ENCODE measurements at places on chromosomes 3 and 15.

DNA sequence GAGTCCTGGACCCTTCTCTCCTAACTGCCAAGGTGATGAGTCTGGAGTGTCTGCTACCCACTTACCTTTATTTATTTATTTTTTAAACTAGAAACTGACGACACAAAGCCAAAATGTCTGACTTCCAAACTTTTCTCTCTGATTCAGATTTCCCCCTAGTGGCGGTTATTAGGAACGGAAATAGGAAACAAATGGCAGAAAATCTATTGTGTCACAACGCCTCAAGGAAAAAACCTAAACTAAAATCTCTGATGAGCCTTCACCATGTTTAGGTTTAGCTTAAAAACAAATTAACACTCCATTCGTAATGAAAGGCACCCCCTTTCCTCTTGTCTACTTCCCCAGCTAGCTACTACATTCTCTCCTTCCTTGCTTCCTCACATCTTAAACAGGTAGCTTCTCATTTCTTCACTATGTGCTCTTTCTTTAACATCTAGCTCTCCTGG is 94.0 kb upstream of the MEX3B start:
- H3K36me3 ChIP-seq, result peaks cover 2% of the 10 kb centered on the region
- H3K4me3 ChIP-seq, result no peak overlapping the region
- peak; percentile 72 for DNase-seq

DNA sequence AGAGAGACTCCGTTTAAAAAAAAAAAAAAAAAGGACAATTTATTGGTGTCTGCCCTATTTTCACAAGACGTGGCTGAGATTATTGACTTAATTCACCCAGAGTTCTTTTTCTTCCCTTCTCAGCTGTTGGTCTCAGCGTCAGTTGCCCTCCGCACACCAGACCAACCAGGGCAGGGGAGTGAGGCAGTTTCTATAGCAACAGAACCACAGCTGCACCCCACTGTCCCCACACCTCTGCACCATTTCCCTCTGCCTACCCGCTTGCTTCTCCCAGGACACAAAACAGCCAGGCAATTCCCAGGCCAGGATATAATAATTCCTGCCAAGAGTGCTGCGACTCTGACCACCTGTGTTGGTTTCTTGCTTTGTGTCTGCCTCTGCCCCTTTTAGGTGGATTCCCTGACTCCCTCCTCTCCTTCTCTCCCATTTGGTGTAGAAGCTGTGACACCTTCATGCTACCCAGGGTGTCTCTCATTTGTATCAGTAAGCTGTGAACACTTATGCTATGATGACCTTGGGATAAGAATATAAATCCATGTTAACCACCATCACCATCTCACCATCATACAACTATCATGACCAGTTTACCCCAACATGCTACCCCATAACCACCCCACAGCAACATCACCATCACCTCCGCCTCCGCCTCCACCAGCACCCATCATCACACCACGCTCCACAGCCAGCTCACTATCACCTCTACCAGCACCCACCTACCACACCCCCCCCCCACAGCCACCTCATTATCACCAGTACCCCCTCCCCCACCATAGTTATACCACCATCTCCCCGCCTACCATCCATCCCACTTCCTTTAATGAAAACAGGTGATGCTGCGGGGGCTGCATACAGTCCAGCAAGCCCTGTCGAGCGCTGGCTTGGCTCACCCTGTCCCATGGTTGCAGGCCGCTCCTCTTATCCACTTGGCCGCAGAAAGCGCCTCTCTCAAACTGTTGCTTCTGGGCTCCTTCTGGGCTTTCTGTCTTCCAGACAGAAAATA is 589 bp downstream of the EPB42 start:
- no peaks in the 10 kb centered on the region for H3K4me1 ChIP-seq
- peaks cover 7% of the 10 kb centered on the region for H3K27me3 ChIP-seq
- no peaks in the 10 kb centered on the region for H3K36me3 ChIP-seq
- DNase-seq, result no peak
- no peak overlapping the region for H3K4me3 ChIP-seq

DNA sequence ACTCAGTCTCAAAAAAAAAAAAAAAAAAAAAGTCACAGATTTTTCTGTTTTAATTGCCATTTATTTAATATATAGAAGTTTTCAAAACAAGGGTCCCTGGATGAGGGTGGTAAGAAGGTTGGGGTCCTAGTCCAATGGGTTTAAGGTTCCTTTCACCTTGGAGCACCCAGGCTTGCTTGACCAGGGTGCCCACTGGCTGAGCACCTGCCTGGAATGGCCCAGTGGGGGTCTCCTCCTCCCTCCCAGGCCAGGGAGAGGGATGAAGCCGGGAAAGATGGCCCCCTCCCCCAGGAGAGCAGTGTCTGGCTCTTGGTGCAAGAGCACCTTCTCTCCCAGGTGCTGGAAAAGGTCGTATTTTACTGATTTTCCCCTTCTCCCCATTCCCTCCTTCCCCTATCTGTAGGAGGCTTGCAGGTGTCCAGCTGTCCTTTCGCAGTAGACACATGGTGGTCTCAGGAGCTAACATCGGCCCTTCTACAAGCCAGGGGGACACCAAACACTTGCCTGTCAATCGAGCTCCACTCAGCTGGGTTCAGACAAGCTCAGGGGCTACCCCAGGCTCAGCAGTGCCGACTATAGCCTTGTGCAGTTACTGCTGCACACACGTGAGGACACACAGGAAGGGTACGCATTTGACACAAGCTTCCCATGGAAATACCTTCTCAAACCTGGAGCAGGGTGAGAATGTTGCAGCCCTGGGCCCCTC is 112.3 kb upstream of the KLF13 start:
- H3K36me3 ChIP-seq, result no peaks in the 10 kb centered on the region
- H3K27me3 ChIP-seq, result peaks cover 3% of the 10 kb centered on the region
- no peak overlapping the region for H3K4me3 ChIP-seq

- no peaks in the 10 kb centered on the region for H3K4me1 ChIP-seq
- H3K27me3 ChIP-seq, result no peaks in the 10 kb centered on the region
- DNase-seq, result peak; percentile 19
Observed at GRCh38 chr3:24965706-24966385, 462.2 kb upstream of the RARB start.

GRCh38 chr3:87209111-87209510 is 18.0 kb upstream of the CHMP2B start:
- H3K36me3 ChIP-seq, result no peaks in the 10 kb centered on the region
- H3K4me3 ChIP-seq, result no peak overlapping the region
- H3K27ac ChIP-seq, result no peak overlapping the region

DNA sequence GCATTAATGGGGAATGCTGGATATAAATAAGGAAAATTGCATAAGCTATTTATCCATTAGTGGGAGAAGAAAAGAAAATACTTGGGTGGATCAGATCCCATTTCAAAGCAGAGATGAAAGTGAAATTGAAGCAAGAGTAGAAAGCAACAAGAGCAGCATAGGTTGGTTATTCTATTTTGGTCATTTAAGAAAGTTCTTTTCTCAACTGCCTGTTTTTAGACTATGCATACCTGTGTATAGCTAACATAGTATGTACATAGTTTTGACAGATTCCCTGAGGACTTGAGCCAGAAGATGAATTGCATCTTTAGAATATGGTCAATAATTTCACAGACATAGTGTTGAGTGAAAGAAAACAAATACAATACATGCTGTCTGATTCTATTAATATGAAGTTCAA is 29.0 kb upstream of the DENND4A start:
- H3K27me3 ChIP-seq, result no peaks in the 10 kb centered on the region
- no peak for DNase-seq
- no peaks in the 10 kb centered on the region for H3K36me3 ChIP-seq
- no peak overlapping the region for H3K27ac ChIP-seq
- H3K4me1 ChIP-seq, result no peaks in the 10 kb centered on the region
- no peak overlapping the region for H3K4me3 ChIP-seq

DNA sequence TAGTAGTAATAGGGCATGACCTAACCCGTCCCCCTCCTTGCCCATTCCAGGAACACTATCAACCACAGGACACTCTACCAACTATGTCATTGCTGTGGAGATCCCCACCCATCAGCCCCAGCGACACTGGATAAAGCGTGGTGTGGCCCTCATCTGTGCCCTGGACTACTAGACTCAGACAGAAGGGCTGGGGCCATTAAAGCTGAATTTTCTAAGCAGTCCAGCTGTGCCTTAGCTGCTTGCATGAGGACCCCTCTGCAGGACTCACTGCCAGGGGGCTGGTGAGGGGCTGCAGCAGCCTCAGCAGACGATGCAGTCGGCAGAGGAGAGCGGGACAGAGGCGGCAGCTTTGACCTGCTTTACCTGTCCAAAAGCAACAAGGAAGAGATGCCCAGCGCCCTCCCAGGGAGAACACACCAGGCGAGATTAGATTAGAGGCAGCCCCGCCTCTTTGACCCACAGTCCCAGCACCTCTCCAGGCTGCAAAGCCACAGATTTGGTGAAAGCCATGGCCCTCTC is 44.6 kb downstream of the SEMA3G start:
- H3K36me3 ChIP-seq, result peaks cover 28% of the 10 kb centered on the region
- peaks cover 3% of the 10 kb centered on the region for H3K27me3 ChIP-seq
- no peak overlapping the region for H3K27ac ChIP-seq

GRCh38 chr3:77837456-77838025 is 797.6 kb downstream of the ROBO2 start:
- DNase-seq, result no peak
- no peaks in the 10 kb centered on the region for H3K36me3 ChIP-seq
- no peaks in the 10 kb centered on the region for H3K27me3 ChIP-seq
- H3K4me3 ChIP-seq, result no peak overlapping the region
- no peak overlapping the region for H3K27ac ChIP-seq

DNA sequence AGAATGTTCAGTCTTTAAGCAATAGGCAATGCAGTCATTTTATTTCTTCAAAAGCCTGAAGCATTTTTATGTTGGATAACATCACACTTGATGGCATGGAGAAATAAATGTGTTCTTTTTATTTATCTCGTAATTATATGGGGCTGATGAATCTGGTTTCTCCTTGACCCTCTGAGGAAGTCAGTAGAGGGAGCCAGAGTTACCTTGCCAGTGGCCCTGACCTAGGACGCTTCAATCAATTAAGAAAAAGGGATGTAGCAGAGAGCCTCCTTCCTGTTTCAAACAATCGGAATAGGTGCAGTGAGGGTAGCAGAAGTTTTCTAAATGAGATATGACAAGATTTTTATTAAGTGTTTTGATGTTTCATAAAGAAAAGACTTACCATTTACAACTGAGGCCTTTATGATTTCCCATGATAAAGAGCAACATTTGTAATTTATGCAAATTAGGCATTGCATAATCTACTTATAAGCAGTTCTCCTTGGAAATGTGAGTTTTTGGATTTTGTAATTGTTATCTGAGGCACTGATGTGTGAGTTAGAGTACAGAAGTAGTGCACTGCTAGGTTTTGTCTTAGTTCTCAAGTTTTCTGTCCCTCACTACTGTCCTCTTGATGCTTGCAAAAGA is 129.1 kb downstream of the RAP2B start:
- no peak overlapping the region for H3K27ac ChIP-seq
- H3K4me3 ChIP-seq, result no peak overlapping the region
- H3K27me3 ChIP-seq, result no peaks in the 10 kb centered on the region
- no peaks in the 10 kb centered on the region for H3K4me1 ChIP-seq
- H3K36me3 ChIP-seq, result no peaks in the 10 kb centered on the region
- DNase-seq, result peak; percentile 38

- no peaks in the 10 kb centered on the region for H3K27me3 ChIP-seq
- no peak overlapping the region for H3K27ac ChIP-seq
- H3K4me1 ChIP-seq, result no peaks in the 10 kb centered on the region
- no peaks in the 10 kb centered on the region for H3K36me3 ChIP-seq
- no peak for DNase-seq
Observed at GRCh38 chr3:61343543-61343942, 92.3 kb upstream of the FHIT start.

GRCh38 chr15:70309716-70310115 is 212.0 kb upstream of the TLE3 start:
- no peak for DNase-seq
- no peaks in the 10 kb centered on the region for H3K36me3 ChIP-seq
- no peaks in the 10 kb centered on the region for H3K27me3 ChIP-seq
- no peaks in the 10 kb centered on the region for H3K4me1 ChIP-seq
- H3K27ac ChIP-seq, result no peak overlapping the region

- H3K4me3 ChIP-seq, result peak overlapping the region; percentile 40
- H3K27me3 ChIP-seq, result peaks cover 74% of the 10 kb centered on the region
- no peaks in the 10 kb centered on the region for H3K4me1 ChIP-seq
Observed at GRCh38 chr3:137768361-137769321, 4.5 kb downstream of the SOX14 start.
